Effector CD4-positive, alpha-beta T cell (primary cell): ENCODE measurements at places on chromosomes 12 and 14.

GRCh38 chr12:72105849-72106248, 166.3 kb upstream of the TRHDE start:
- no peak for DNase-seq

DNA sequence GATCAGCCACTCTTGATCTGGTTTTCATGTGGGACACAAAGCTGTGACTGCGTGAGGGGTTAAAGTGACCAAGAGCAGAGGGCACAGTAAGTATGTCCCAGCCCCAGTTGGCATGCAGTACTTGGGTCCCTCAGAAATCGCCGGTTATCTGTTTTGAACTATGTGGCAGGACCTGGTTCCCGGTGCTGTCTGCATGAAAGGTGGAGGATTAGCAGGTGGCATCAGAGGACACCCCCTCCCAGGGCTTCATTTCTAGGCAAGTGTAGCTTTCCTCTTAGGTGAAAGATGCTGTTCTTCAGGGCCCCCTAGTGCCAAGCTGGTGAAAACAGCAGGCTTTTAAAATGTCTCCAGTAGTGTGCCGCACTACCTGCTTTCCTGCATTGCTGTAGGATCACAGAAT, 57.1 kb downstream of the ATG14 start:
- DNase-seq, result peak; percentile 71

- no peak for DNase-seq
These were observed 5.7 kb upstream of the DTX1 start for GRCh38 chr12:113050795-113051194.

DNA sequence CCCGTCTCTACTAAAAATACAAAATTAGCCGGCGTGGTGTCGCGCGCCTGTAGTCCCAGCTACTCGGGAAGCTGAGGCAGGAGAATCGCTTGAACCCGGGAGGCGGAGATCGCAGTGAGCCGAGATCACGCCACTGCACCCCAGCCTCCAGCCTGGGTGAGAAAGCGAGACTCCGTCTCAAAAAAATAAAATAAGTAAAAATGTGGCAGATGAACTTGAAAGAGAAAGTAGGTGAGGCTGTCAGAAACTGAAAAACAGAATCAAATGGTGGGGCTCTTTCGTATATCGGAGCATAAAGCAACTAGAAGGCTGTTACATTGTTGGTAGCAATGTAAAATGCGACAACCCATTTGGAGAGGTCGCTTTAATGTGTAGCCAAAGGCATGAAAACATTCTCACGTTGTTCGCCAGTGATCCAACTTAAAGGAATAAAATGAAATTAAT, 767 bp upstream of the CCNT1 start:
- no peak for DNase-seq

DNA sequence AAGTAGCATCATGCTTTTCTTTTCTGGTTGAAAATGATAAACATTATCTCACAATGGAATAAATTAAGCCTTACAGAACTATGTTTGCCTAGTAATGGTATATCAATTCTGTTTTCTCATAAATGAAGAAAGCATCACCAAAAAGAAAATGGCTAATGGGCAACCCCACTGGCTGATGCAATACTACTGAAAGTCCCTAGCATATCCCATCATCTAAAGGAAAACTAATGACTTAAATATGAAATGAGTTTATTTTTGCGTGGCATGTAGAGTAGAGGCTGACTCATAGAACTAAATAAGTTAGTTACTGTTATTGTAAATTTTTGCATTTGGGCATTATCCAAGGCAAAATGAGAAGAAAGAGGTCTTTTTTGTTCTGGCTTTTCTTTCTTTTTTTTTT, 1156.3 kb upstream of the SEL1L start:
- DNase-seq, result no peak

DNA sequence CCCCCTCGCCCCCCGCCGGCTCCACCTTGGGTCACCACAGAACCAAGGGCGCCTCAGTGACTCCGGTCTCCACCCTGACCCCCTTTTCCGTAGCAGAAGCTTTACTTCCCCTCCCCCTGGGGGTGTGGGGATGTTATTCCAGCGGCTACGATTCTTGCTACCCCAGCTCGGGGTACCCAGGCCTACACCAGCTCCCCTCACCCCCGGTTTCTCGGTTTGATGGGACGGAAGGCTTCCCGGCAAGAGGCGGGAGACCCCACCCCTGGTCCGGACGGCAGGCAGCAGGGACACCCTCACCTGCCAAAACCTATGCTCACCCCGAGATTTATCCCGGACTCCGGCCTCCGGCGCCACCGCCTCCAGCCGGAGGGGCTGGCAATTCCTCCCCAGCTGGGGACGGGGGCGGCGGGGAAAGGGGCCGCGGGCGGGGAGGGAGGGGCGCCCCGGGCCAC, 619 bp downstream of the RAB15 start:
- DNase-seq, result no peak

DNA sequence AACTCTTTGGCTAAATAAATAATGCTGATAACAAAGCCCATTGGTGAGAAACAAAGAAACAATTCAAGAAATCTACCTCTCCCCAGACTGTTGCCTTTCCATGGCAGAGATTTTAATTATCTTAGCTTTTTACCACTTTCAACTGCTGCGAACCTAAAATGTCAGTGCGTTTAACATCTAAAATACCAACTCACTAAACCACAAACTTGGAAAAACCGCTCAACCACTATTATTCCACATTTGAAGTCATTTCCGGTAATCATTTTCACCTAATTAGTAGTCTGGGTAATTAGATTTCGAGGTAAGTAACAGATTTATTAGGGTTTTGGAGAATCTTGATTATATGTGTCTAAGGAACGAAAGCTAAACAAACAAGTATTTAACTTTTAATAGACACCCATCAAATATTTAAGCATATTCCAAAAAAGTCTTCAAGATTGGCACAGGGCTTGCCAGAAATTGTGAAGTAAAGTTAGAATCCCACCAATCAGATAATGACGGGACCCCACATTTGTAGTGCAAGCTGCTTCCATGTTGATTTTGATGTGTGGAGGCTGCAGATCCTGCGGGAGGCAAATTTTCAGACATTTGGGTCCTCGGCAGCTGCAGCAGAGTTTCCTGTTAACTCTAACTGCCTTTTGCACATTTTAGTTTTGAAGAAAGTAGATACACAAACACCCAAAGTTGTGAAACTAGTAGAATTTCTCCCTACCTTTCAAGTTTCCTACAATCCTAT, 4.1 kb downstream of the OTX2 start:
- no peak for DNase-seq

GRCh38 chr14:30243805-30244204, 315.2 kb upstream of the G2E3 start:
- DNase-seq, result no peak

- no peak for DNase-seq
These were observed 57.0 kb upstream of the PNMA1 start for GRCh38 chr14:73770977-73771847.

DNA sequence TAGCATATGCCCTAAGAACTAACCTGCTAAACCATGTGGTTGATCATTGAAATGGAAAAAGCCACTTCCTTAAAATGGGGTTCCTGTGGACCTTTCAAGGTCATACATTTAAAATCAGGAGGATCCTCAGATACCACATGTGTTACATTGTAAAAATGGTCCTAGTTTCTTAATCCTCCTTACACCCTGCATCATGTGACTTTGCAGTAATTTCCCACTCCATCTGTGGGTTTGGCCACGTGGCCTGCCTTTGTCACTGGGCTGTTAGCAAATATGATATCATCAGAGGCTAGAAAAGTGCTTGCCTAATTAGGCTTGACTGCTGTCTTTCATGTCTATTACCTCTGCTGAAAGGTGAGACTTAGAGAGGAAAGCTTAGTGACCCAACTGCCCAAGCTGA, 70.7 kb downstream of the CMKLR1 start:
- no peak for DNase-seq

DNA sequence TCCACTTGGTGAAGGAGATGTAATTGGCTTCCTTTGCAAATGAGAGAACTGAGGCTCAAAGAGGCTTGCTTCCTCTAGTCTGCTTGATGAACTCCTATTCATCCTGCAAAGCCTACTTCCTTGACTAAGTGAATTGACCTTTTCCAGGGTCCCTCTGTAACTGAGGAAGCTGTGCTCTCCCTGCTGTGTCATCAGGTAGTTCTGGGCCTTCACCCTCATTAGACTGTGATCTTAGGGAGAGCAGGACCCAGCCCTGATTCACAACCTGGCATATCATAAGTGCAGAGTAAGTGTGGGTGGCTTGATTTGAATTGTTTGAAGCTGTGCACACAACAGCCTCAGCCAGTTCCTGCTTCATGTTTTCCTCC, 16.3 kb downstream of the ASB2 start:
- no peak for DNase-seq

DNA sequence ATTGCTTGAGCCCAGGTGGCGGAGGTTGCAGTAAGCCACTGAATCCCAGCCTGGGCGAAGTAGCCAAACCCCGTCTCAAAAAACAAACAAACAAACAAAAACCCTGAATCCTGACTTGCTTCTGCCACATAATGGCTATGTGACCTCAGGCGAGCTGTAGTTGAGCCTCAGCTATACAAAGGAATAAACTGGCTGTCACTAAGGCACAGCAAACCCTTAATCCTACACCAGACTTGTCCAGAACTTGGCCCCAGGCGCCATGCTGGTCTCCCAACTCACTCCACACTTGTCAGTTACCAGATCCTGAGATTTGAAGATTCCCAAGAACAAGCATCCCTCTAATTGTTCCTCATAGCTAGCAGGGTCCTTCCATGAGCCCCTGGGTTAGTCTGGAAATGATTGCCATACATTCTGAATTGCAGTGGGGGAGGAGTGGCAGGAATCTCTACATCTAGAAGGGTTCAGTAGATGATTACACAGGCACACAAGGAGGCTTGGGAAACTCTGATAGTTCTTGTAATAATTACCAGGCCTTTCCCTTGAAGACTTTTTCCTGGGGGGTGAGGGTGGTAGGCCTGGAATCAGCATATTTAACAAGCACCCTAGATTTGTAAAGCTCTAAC, 9.9 kb downstream of the MAP3K12 start:
- DNase-seq, result no peak

DNA sequence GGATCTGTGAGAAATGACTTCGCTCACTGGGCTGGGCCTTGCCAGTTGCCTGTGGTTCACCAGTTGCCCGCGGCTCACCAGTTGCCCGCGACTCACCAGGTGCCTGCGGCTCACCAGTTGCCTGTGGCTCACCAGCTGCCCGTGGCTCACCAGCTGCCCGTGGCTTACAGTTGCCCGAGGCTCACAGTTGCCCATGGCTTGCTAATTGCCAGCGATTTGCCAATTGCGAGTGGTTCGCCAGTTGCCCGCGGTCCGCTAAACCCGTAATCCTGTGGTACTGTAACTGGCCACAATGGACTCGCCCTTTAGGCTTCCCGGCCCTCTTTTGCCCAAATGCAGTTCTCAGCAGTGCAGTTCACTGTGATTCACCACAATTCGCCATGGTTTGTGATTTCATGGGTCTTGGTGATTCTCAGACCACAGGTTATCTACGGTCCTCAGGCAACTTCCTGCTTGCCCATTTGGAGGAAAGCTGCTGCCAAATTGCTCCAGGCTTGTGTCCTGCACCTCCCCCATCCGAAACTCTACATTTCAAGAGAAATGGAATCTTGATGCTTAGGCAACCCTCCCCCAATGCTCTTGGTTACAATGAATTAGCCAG, 15.0 kb upstream of the MEG3 start:
- no peak for DNase-seq

DNA sequence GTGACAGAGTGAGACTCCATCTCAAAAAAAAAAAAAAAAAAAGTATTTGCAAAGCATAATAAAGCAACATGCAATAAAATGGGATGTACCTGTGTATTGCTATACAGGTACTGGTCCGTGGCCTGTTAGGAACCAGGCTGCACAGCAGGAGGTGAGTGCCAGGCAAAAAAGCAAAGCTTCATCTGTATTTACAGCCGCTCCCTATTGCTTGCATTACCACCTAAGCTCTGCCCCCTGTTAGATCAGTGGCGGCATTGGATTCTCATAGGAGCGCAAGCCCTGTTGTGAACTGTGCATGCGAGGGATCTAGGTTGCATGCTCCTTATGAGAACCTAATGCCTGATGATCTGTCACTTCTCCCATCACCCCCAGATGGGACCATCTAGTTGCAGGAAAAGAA, 113.3 kb downstream of the SCAF11 start:
- no peak for DNase-seq

DNA sequence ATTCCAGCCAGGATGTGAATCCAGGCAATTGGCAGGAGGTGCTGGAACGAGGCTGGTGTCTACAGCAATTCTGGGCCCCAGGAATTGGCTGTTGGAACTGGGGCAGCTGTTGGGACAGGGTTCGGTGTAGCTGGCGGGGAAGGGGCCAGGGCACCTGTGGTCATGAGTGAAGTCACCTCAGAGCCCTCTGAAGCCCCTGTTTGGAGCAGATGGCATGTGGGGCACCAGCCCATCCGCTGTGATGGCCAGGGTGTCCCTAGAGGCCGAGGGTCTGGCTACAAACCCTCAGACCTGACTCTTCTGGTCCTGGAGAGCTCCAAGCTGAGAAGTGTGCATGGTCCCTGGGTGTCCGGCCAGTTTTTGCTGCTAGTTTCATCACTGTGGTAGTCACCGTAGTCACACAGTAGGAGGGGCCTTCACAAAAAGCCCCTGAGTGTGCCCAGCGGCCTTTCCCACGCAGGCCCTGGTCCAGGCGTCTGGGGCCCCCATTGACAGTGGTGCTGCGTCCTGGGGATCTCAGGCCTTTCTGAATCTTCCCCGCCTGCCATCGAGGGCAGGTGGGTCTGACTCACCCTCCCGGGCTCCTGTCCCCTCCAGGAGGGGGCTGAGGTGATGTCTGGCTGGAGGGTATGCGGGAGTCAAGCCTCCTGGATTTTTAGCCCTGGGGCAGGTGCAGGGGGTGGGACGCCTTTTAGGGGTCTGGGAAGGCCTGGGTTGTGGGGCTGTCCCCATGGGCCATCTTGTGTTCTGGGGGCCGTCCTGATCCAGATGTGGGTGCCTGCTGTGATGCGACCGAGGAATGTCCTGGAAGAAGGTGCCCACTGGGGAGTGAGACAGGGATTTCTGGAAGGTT, 368.0 kb downstream of the TMEM121 start:
- DNase-seq, result no peak

DNA sequence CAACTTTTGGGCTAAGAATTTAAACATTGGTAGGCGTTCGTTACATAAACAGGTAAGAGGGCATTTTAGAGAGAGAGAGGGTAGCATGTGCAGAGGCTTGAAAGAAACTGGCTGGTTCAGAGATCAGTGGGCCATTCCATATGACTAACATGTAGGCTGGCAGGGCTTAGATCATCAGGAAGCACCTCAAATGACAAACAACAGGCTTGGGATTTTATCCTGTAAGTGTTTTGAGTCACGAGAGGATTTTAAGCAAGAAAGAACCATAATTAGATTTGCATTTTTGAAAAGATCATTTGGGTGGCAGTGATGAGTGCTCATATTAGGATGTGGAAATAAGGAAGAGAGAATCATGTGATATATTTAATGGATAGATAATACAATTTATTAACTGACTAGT, 8.7 kb upstream of the PLEKHA5 start:
- no peak for DNase-seq

GRCh38 chr14:94844593-94845152, 74.8 kb upstream of the GSC start:
- no peak for DNase-seq
